Stimulated activated CD8-positive, alpha-beta memory T cell treated with anti-CD3 and anti-CD28 coated beads, Interleukin-12 subunit alpha, Interleukin-12 subunit beta, amount 100 ng/mL, for 4 hours (primary cell): ENCODE measurements at places on chromosomes 4 and X.

- DNase-seq: no peak
Measured at GRCh38 chr4:171644430-171645057, 168.7 kb upstream of the GALNTL6 start.

DNA sequence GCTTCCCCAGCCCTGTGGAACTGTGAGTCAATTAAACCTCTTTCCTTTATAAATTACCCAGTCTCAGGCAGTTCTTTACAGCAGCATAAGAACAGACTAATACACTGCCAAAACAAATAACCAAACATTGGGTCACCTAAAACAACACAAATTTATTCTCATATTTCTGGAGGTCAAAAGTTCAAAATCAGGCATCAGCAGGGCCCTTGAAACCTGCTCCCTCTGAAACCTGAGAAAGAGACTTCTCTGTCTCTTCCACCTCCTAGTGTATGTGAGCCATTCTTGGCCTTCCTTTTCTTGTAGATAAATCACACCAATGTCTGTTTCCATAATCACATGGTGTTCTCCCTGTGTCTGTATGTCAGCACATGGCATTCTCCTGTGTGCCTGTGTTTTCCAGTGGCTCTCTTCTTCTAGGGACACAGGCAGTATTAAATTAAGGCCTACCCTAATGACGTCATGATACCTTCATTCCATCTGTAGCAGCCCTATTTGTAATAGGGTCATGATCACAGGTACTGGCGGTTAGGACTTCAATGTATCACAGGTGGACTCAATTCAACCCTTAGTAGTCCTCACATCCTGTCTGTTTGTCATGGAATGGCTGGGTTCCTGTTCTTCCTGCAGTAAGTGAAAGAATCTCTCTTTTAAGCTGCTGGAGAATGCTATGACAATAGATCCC is 147.3 kb upstream of the CLNK start:
- DNase-seq: no peak

GRCh38 chrX:53317365-53318069 is 36.1 kb upstream of the IQSEC2 start:
- DNase-seq: peak; percentile 49

DNA sequence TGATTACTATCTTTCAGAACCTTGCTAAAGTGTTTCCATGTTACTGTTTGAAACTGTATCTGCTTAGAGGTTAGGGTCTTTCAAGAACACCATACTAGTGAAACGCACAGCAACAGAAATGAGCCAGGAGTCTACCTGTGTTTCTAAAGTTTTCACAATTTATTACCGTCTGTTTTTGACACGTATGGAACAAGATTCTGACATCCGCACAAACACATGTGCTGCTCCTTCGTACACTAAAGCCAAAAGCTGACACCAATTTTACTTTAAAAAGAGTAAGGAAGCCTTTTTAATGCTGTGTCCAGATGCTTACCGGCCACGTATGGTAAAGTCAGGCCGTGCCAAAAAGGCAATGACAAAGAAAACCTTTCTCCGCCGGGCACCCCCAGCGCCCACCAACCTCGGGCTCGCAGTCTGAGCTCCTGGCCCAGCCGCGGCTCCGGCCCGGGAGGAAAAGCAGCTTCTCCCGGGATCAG is 532 bp downstream of the RPS4X start:
- DNase-seq: no peak

DNA sequence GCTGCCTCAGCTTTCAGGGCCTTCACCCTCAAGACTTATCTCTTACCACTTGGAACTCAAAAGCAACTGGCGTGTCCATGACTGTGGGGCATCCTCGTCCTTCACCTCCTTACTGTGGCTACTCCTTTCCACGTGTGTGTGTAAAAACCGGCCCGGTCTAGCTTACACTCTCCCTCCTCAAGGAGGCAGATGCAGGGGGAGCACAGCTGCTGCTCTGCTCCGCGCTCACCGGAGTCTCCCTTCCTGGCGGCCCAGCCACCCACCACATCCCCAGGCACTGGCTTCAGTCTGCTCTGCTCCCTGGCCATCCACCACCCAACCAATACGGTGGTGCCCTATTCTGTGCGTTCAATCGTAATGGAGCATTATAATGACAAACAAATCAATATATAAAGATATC is 8.3 kb downstream of the RNF212 start:
- DNase-seq: no peak

- DNase-seq: no peak
Measured at GRCh38 chr4:5881340-5881739, 11.5 kb downstream of the CRMP1 start.

DNA sequence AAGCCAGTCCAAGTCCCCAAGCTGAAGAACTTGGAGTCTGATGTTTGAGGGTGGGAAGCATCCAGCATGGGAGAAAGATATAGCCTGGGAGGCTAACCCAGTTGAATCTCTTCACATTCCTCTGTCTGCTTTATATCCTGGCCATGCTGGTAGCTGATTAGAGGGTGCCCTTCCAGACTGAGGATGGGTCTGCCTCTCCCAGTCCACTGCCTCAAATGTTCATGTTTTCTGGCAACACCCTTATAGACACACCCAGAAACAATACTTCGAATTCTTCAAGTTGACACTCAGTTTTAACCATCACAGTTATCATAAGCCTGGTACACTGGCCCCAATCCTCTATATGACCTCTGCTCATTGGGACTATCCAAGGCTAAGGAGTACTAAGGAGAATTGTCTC is 124.1 kb upstream of the WDR1 start:
- DNase-seq: no peak

DNA sequence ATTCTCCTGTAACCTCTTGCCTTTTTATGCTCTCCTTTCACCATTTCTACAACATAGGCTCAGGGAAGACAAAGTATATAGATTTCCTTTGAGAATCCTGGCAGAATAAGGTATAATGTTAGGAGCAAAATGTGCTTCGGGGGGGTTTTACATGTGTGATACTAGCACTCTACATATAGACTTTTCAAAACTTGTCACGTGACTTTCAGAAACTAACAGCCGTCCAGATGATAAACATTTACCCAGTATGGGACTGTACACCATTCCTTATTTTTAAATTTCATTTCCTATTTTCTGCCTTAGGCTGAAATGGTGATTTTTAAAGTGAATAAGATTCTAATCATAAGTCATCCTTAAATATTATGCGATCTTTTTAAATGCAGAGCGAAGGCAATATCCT is 420.4 kb upstream of the PITX2 start:
- DNase-seq: no peak

DNA sequence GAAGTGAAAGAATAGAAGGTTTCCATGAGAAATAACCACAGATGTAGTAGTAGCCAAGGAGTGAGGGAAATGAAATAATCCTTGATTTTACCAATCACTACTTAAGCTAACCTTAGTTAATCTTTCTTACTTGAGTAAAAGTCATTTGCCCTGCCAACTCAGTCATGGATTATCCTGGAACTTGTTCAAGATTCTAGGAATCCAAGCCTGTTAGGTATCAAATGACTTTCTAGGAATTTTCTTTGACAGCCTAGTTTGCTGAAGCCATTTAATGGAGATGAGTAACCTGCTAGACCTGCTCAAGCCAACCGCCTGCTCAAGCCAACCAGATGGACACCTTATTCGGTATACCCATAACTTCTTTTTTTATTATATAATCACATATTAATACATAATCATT is 180.5 kb downstream of the KLHL13 start:
- DNase-seq: no peak

DNA sequence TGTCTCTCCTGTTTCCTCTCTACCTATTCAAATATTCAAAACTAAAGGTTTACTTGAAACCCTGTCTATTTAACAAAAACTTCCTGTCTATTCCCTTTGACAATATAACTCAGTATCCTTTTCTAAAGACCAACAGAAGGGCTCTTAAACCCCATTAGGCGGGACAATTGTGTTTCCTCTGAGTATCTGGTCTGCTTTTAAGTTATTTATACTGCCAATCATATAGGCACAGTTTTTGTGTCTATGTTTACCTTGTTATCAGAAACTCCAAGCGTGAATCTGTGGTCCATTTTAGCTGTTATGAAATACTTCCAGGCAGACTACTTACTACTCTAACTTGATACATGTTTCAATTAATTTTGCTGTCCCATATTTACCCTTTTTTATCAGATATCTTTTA is 350.0 kb upstream of the CTSO start:
- no peak for DNase-seq
